Lower lobe of right lung (tissue), 2 donors: ENCODE measurements at places on chromosomes 4 and X.
A peak's percentile ranks its signal among the peaks of the same experiment; 100 is the strongest.

GRCh38 chr4:46890056-46890455 is 19.0 kb downstream of the COX7B2 start:
- DNase-seq: no peak

GRCh38 chrX:19682712-19683331 is 167.5 kb upstream of the MAP3K15 start:
- peak; percentile 64 for DNase-seq

DNA sequence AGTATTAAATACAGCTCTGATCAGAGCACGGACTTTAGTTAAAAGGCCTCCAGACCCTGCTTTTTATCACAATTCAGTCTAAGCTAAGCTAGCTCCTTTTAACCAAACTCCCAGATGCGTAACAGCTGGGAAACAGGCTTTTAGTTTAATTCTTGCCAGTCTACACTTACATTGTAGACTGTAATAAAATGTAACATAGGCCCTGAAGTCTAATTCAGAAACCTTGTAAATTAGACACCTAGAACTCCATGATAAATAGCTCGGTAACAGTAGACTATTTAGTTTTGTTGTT is 20.1 kb downstream of the FBXO8 start:
- DNase-seq: no peak

- DNase-seq: no peak
These were observed 331.9 kb downstream of the DCTD start for GRCh38 chr4:182585321-182585720.
